ENCODE measurements at places on chromosomes 5 and 9. TPM values are rescaled to one million over a fixed set of nuclear protein-coding genes. Genes with fewer than 3 reads are reported as not detected.

Gene SMIM33
- not detected for total RNA-seq

Gene OTP
- 0.27 TPM for total RNA-seq

Gene IL9
- total RNA-seq, result not detected

Gene PHYHD1
- 1.1 TPM for total RNA-seq

DNA sequence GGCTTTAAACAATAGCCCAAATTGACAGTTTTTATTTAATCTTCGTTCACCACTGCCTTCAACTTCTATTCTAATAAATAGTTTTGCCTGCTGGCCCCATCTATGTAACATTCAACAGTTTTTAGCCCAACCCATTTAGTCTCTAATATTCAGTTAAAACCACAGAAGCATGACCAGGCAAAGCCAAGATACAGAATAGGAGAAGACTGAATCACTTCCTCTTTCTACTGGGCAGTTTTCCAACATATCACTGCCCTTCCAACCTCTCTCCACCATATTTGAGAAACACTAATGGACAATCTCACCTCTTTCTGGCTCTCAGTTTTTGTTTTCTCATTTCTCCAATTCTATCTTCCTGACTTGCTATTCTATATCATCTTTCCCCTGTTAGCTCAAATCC is 352.9 kb downstream of the DNAH5 start:
- DNase-seq, result no peak

DNA sequence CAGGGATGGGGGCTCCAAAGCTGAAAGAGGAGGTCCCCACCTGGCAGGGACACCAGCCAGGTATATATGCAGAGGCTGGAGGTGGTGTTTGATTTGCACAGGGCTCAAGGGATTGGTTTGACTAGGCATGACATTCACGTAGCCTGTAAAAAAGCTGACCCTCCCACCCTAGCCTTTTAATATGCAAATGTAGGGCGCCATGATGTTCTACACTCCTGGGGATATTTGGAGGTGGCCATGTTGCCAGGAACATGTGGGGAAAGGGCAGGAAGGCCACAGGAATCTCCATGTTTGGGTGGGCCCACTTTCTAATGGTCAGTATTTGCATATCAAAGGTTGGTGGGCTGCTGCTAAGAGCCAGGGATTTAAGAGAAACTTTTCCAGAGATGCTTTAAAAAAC is 12.0 kb upstream of the THG1L start:
- DNase-seq, result no peak

DNA sequence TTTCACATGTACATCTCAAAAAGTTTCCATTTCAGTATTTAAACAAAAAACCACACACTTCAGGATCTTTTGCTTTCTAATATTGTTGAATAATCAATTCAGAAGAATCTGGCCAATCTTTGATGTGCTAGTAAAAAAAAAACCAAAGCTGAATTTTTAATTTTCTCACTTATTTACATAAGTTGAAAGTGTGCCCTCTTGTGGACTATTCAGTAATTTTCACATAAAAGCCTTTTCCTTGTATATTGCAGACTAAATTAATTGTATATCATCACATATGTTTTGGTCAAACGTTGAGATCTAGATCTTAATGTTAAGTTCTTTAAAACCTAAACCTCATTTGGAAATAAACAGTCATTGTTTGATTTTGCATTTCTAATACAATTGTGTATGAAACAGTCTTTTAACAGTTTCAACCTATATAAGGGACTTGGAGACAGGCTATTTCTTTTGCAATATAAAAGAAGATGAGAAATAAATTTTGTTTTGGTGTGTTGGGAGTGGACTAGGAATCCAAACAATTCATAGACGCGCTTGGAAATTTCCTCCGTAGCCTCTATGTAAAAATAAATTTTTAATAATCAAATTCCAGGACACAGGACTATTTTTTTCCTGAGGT is 68.1 kb downstream of the NIPBL start:
- DNase-seq, result peak; percentile 13

GRCh38 chr5:103234239-103234975 is 24.2 kb upstream of the MACIR start:
- DNase-seq, result no peak

DNA sequence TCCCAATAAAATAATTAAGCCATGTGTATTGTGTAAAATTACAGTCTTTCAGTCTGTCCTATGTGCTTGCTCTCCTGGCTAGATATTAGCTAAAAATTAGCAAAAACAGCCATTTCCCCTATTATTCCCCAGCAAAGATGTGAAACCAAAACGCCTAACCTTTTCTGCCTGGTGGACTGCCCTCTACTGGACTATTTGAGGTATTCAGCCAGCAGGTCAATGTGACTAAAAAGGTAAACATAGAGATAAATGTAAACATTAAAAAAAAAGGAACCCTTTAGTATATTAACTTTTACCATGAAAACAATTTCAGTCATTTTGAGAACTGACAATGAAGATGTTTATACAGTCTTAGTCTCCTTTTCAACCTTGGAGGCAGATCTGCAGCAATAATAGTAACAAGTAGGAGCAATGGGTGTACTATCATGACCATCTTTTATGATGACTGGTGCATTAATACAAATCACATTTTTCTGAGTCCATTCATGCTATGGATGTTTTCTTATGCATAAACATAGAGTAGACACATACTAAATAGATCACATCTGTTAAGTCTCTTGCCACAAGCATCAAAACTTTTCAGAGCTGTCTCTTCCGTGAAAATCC is 10.1 kb downstream of the ATG12 start:
- peak; percentile 53 for DNase-seq

DNA sequence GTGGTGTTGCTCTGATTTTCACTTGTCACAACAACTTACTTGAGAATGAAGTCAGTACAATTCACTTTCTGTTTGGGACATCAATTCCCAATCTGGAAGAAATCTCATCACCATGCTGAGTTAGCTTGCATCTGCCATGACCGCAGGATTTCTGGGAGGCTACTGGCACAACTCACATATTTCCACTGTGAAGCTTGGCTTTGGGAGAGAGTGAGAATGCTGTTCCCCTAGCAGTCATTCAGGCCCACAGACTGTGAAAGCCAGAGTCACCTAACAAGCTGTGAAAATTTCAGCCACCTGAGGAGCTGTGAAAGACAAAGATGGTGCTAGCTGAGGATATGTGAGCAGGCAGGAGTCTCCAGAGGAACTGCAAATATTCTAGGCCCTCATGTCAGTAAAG is 365.2 kb upstream of the TUSC1 start:
- no peak for DNase-seq

All from cerebellum (tissue), 4 donors.